PC-9 (cell line): ENCODE measurements at places on chromosomes 12 and 14. TPM values are rescaled to one million over a fixed set of nuclear protein-coding genes. Genes with fewer than 3 reads are reported as not detected.

DNA sequence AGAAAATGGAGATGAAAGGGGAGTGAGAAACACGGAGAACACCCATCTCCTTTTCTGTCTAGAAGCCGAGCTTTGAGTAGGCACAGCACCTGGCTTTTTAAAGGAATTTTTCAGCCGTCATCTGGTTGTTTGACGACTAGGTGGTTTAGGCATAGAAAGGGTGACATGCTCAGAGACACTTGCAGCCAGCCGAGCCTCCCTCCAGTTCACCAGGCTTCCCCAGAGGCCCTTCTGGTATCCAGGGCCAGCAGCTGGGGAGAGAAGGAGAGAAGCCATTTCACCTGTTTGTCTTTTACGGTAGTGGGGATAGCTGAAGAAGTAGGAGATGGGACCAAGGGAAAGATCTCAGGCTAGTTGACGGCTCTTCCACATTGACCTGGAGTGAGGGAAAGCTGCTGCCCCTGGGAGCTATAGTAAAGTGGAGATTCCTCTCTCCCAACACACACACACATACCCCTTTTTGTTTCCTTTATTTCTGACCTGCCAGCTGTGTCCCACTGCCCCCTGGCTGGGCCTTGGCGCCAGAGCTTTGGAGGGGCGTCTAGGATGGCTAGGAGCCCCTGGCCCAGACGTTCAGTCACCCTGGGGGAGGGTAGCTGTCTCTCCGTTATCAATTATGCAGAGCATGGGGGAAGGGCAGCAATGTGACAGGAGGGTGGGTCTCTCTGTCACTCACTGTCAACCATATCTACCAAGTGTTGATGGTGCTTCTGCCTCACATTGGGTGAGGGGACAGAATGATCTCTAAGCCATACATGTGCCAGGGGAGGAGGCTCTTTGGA lies 5.5 kb downstream of the MAP3K12 start:
- H3K27me3 ChIP-seq, result no peaks in the 10 kb centered on the region
- H3K36me3 ChIP-seq, result no peaks in the 10 kb centered on the region
- peaks cover 25% of the 10 kb centered on the region; the same call in 1 of the 2 replicates for H3K4me1 ChIP-seq
- H3K27ac ChIP-seq, result no peak overlapping the region
- no peak for DNase-seq
- H3K4me3 ChIP-seq, result peak overlapping the region; percentile 64

- H3K27ac ChIP-seq, result no peak overlapping the region
- no peak overlapping the region for H3K4me3 ChIP-seq
- no peak for DNase-seq
- H3K4me1 ChIP-seq, result peaks cover 39% of the 10 kb centered on the region
- peaks cover 21% of the 10 kb centered on the region for H3K36me3 ChIP-seq
- H3K27me3 ChIP-seq, result no peaks in the 10 kb centered on the region
Measured at GRCh38 chr12:15782667-15783066, 6.5 kb downstream of the EPS8 start.

GRCh38 chr14:36823651-36824050 lies 162.0 kb downstream of the PAX9 start:
- H3K4me1 ChIP-seq, result no peaks in the 10 kb centered on the region
- no peaks in the 10 kb centered on the region for H3K27me3 ChIP-seq
- DNase-seq, result no peak
- no peak overlapping the region for H3K4me3 ChIP-seq
- no peak overlapping the region for H3K27ac ChIP-seq
- no peaks in the 10 kb centered on the region for H3K36me3 ChIP-seq

DNA sequence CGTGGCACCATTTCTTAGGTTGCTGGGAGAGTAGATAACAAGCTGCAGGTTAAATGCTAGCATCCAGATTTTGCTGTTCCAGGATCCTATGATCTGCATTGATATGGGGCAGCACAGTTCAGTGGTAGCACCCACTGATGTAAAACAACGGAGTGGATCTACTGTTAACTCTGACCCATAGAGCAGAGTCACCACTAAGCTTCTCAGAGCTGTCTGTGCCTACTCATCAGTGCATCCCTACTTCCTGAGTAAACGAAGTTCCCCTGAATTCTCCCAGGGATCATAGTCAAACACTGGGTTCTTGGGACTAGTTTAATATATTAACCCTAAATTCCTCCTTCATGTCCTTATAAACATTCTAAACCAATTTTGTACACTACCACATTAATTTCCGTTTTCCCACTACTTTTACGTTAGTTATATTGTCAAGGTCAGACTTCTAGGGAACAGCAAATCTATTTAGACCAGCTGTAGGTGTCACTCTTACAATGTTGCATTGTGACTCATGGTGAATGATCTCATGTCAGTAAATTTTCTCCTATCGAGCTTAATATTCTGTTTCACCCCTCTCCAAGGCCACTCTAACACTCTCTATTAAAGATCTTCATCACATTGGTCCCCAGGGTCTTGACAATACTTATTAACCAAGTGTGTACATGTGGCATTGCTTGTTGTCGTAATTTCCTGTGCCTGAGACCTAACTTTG lies 10.3 kb downstream of the RERGL start:
- H3K4me3 ChIP-seq, result no peak overlapping the region
- H3K36me3 ChIP-seq, result no peaks in the 10 kb centered on the region
- no peak overlapping the region for H3K27ac ChIP-seq
- H3K4me1 ChIP-seq, result no peaks in the 10 kb centered on the region
- no peaks in the 10 kb centered on the region for H3K27me3 ChIP-seq

- no peaks in the 10 kb centered on the region for H3K36me3 ChIP-seq
- no peak overlapping the region for H3K27ac ChIP-seq
- no peaks in the 10 kb centered on the region for H3K4me1 ChIP-seq
- DNase-seq, result no peak
- H3K27me3 ChIP-seq, result peaks cover 92% of the 10 kb centered on the region
Measured at GRCh38 chr14:95072310-95072905, 84.9 kb downstream of the DICER1 start.

DNA sequence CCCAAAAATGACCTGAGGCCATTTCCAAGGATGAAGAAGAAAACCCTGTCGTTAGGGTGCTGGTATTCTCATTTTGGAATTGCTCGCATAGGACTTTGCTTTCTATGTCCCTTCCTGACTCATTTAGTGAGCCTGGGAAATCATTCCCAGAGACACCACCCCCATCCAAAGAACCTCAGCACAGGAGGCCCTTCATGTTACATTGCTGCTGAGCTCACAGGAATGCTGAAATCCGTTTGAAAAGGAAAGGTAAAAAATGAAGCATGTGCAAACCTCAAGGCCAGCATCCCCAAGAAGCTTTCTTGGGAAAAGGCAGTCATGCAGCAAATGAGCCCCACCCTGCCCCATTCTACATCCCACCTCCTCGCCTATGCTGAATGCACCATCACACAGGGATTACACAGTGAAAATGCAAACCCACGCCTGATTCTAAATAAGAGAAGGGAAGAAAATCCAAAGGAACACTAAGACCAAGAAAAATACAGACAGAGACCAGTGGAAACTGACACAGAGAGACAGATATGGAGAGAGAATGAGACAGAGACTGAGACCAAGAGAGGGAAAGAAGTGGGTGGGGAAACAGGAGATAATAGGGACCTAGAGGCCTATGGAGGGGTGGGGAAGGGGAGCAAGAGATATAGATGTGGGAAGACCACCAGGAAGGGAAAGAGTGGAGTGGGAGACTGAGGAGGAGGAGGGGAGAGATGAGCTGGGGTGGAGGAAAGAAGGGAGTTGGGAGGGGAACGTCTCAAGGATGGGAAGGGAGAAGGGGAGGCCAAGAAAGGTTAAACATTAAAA lies 33.5 kb downstream of the NIN start:
- no peaks in the 10 kb centered on the region for H3K36me3 ChIP-seq
- no peak overlapping the region for H3K27ac ChIP-seq

DNA sequence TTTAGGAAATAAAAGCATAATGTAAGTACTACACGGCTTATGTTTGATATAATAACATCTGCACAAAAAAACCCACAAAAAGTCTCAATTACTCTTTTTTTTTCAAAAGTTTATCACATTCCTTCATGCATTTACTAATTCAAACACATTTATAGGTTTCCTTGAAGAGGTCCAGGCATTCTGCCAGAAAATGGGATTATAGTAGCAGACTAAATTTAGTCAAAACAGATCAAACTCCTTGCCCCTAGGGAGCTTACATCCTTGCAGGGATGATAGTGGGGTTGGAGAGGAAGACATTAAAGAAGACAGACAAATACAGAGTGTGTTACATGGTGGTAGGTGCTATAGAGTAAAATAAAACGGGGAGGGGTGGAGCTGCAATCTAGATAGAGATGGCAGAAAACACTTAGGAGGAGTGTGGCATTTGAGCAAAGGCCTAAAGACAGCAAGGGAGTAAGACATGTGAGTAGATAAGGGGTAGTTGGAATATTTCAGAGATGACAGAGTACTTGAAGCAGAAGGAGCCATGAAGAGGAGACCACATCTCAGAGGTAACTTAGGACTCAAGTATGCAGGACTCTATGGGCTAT lies 266.9 kb downstream of the PPFIA2 start:
- no peaks in the 10 kb centered on the region for H3K36me3 ChIP-seq
- no peaks in the 10 kb centered on the region for H3K27me3 ChIP-seq
- H3K27ac ChIP-seq, result no peak overlapping the region

- no peaks in the 10 kb centered on the region for H3K36me3 ChIP-seq
- no peaks in the 10 kb centered on the region for H3K27me3 ChIP-seq
- peak; percentile 19 for DNase-seq
- H3K27ac ChIP-seq, result no peak overlapping the region
Measured at GRCh38 chr14:30283822-30284446, 275.0 kb upstream of the G2E3 start.

DNA sequence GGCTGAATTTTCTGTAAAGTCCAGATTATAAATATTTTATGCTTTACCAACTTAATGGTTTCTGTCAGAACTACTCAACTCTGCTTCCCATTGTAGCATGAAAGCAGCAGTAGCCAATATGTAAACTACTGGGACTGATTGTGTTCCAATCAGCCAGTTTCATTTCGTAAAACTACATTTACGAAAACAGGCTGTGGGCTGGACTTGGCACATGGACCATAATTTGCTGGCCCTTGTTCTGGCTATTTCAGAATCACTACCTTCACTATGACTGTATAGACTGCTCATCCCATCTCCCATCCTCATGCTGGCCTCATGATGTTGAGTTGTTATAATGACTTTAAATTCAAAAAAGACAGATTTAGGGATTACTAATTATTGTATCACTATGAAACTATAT lies 38.7 kb downstream of the FAR2 start:
- no peaks in the 10 kb centered on the region for H3K36me3 ChIP-seq
- no peaks in the 10 kb centered on the region for H3K27me3 ChIP-seq
- no peak for DNase-seq
- H3K4me1 ChIP-seq, result 0 out of 2 replicates have a peak, but pooled peaks cover 3% of the 10 kb centered on the region
- no peak overlapping the region for H3K4me3 ChIP-seq

- H3K4me1 ChIP-seq, result no peaks in the 10 kb centered on the region
- H3K36me3 ChIP-seq, result no peaks in the 10 kb centered on the region
- H3K27me3 ChIP-seq, result no peaks in the 10 kb centered on the region
- DNase-seq, result peak; percentile 20
- no peak overlapping the region for H3K27ac ChIP-seq
- no peak overlapping the region for H3K4me3 ChIP-seq
Measured at GRCh38 chr14:105281371-105282097, 19.3 kb downstream of the BRF1 start.

DNA sequence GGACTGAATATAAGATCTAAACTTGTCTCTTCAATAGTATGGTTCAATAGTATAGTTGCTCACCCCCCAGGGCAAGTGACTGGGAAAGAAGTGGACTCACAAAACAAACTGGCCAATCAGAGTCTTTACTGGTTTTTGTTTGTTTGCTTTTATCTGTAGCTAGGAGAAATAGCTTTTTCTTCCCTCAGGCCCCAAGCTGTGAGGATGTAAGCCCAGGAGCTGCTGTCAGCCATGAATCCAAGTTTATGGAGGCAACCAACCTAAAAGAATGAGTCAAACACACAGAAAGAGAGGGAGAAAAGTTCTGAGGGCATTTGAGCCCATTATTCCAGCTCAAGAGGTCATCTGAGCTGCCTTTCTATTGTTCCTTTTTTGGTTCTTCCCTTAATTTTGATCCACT lies 375.3 kb downstream of the BCAT1 start:
- H3K27me3 ChIP-seq, result peaks cover 24% of the 10 kb centered on the region
- no peak overlapping the region for H3K27ac ChIP-seq
- no peak for DNase-seq
- no peaks in the 10 kb centered on the region for H3K36me3 ChIP-seq
- H3K4me3 ChIP-seq, result no peak overlapping the region

DNA sequence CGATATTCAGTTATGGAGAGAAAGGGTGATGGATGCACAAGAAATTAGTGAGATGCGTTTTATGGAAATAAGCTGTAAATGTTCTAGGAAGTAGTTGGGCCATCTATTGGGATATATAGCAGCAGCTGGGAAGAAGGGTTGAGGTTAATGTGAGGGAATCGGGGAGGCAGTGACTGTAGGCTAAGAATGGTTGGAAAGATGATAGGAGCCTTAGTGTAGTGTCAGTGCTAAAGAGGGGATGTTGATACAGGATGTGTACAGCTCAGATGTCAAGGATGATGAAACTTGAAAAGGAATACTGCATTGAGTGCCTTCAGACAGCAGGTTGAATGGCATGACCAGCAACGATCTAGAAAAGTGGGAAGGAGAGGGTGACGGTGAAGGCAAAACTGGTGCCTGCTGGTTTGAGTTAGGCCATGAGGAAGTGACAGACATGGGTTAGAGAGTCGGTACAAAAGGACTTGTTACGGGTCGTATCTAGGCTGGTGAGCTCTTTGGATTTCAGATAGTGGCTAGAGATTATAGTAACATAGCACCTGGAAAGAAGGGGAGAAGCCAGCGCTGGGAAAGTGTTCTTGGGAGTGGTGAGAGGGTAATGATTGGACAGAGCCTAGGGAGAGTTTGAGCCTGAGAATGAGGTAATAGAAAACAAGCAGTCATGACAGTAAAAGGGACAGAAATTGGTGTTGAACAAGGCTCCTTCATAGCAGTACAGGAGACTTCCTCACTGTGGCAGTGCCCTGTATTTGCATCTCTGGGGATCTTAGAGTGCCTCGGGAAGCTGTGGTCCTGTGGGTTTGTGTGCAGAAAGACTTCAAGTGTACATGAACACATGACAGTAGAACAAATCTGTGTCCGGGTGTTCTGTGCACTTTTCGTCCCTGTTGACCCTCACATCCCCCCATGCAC lies 9.6 kb downstream of the MARS1 start:
- no peak overlapping the region for H3K27ac ChIP-seq
- H3K4me3 ChIP-seq, result no peak overlapping the region
- no peak for DNase-seq

KCNH5 gene
- total RNA-seq, result 1.4 TPM in 2 replicates

CCDC88C gene
- total RNA-seq, result 7.4 and 10.4 TPM in 2 replicates

GDF3 gene
- not detected in 2 replicates for total RNA-seq

CFAP251 gene
- 3.7 and 4.3 TPM in 2 replicates for total RNA-seq

TPH2 gene
- not detected in 2 replicates for total RNA-seq

KRT72 gene
- total RNA-seq, result not detected in 2 replicates
